Astrocyte of the cerebellum (primary cell): ENCODE measurements at places on chromosomes 6 and 20.

DNA sequence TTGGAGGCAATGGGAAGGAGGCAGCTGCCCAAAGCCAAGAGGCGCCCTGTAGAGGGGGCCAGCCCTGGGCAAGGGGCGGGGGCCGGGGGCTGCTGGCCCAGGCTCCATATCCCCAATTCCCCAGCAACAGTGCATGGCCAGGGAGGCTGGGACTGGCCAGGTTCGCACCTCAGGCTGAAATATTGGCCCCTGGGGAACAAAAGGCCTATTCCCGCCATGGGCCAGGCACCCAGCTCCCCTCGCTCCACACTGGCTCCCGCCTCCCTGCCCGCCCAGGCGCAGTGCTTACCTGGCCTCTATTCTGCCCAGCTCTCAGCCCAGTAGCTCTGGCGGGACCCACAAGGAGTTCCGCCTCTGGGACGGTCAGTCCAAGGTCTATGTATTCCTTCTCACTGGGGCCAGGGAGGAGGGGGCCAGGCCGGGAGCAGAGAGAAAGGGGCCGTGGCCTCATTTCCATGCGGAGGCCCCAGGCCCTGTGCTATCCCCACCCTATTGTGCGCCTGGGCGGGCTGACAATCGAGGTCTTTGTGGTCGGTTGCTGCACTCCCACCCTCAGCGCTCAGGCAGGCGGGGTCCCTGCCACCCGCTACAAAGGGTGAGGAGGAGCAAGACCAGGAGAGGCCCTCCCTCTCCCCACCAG is 42.3 kb downstream of the YTHDF1 start:
- no peak for DNase-seq

GRCh38 chr6:39793516-39793915 is 1.3 kb downstream of the DAAM2 start:
- no peak for DNase-seq

- DNase-seq: no peak
Measured at GRCh38 chr6:21707524-21708319, 114.2 kb downstream of the SOX4 start.

GRCh38 chr20:59084041-59084850 is 41.7 kb upstream of the PRELID3B start:
- no peak for DNase-seq

DNA sequence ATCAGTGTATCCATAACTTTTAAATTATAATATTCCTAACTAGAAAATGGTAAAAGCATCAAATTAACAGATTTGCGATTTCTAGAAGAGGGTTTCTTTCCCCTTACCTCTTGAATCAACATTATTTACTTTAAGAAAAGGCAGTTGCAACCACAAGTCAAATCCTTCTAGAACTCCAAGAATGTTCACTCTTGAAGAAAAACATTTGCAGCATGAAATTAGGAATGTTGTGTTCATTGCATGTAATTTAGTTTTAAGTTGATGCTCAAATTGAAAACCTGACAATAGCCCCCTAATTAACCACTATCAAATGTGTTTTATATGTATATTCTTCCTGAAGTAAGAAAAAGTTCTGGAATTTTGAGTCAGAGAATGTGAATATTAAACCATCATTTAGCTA is 2.3 kb upstream of the REV3L start:
- no peak for DNase-seq

GRCh38 chr6:141657812-141658211 is 474.9 kb upstream of the GJE1 start:
- DNase-seq: no peak

- peak; percentile 88 for DNase-seq
Measured at GRCh38 chr20:9503526-9504245, 10.7 kb upstream of the LAMP5 start.

GRCh38 chr20:42688576-42688975 is 501.1 kb downstream of the PTPRT start:
- DNase-seq: no peak

DNA sequence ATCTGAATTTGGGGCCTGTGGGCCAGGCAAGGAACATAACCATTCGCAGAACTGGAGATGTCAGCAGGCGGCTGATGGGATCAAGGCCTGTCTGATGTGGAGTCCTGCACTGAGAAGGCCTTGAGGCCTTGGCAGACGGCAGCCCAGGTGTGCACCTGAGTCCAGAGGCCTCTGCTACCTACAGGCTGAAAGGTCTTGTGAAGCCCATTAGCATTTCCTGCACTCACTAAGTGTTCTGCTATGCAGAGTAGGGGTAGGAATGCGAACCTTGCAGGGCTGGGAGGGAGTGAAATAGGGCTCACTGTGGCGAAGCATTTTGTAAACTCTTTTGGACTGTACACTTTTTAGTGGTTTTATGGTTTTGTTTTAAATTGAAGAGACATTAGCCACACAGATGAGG is 48.3 kb upstream of the RNF24 start:
- DNase-seq: no peak

- DNase-seq: no peak
Measured at GRCh38 chr20:41334036-41334435, 6.6 kb upstream of the LPIN3 start.

- DNase-seq: no peak
Measured at GRCh38 chr6:79334674-79335073, 100.2 kb upstream of the HMGN3 start.

DNA sequence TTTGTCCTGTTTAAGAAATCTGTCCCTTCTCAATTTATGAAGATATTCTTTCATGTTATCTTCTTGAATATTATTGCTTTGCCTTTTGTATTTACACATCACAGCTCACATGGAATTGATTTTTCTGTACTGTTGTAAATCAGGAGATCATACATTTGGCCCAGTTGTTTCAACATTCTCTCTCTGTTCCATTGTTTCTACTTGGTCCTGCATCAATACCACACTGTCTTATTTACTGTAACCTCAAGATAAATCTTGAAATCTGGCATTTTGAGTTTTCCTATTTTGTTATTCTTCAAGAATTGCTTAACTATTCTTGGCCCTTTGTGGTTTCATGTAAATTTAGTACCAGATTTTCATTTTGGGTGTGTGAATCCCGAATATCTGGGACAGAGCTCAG is 121.7 kb upstream of the CCN2 start:
- DNase-seq: no peak

DNA sequence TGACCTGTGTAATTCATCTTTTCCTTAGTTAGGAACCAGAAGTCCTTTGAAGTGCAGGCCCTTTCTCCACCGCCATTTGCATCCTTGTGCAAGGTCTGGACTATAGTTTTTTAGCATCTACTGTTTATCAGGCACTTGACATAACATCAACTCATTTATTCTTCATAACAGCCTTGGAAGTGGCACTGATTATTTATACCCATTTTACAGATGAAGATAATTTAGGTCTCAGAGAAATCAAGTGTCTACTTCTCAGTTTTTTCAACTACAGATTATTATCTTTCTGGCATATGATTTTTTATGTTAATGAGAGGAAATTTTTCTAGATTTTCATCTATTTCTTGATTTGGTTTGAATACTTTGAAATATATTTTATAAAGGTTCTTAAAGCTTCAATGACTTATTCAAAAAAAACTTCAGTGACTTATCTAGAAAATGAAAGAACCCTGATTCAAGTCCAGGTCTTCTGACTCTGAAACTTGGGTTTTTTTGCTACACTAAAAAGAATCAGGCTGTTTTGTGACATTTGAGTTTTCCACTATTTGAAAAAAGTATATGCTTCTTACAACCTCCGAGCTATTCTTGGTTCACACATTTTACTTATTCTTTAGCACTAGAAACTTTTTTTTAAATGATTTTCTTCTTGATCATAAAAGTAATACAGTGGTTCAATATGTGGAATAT is 3.1 kb upstream of the UBE2J1 start:
- DNase-seq: no peak

GRCh38 chr6:21501815-21502214 is 91.7 kb upstream of the SOX4 start:
- no peak for DNase-seq

GRCh38 chr6:90385759-90386313 is 89.2 kb upstream of the BACH2 start:
- DNase-seq: no peak

DNA sequence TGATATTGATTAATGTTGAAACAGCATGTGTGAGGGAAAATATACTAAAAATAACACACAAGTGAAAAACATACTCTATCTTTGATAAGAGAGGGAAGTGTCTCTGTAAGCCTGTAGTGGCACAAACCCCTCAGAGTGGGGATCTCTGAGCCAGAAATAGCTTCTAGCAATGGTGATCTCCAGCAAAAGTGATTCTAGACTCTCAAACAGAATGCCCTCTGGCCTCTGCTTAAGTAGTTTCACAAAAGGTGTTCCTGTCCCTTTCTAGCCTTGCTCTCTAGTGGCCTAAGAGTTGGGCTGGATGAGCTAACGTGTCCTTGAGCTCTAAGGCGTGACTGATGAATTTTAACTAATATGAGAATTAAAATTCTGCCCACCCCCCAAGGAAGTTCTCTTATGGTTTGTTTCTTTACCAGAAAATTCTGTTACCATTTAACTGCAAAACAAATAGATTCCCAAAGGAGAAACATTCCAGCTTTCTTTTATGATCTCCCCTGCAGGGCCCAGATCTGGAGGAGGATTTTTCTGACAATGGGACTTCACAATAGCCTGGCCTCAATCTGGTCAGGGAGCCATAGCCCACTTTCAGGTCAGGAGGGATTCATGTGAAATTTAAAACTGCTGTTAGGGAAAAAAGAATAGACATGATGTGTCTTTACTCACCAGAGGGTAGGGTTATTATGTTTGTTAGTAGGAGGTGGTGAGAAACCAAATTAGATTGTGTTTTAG is 182.5 kb upstream of the LAMP5 start:
- DNase-seq: no peak

- no peak for DNase-seq
Measured at GRCh38 chr20:54525916-54526590, 50.7 kb downstream of the DOK5 start.
